Vagina (tissue), 2 donors: ENCODE measurements at places on chromosomes 5 and 9.
A peak's percentile ranks its signal among the peaks of the same experiment; 100 is the strongest.

- DNase-seq = no peak
These were observed 2.5 kb upstream of the ABO start for GRCh38 chr9:133277467-133277866.

GRCh38 chr5:146884066-146884626, 5.6 kb upstream of the PPP2R2B start:
- no peak for DNase-seq

- no peak for DNase-seq
These were observed 46.5 kb downstream of the TARS1 start for GRCh38 chr5:33487236-33487635.

DNA sequence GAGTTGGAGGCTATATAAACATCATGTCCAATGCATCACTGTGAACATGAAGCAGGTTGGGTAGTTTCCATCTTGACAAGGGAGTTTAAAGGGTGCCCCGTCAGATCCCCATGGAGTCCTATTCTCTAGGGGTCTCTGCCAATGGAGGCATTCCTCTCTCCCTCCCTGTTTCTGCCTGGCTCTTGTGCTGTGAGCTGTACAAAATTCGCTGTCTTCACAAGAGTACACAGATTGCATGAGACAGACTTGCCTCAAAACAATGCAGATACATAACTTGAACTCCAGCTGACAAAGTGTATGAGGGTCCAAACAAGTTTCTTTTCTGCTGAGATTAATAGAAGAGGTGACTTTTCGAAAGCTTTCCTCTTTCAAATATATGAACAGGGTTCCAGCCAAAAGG, 165.2 kb downstream of the SPOCK1 start:
- DNase-seq = no peak

GRCh38 chr5:78430866-78431265, 70.4 kb downstream of the SCAMP1 start:
- DNase-seq = no peak

DNA sequence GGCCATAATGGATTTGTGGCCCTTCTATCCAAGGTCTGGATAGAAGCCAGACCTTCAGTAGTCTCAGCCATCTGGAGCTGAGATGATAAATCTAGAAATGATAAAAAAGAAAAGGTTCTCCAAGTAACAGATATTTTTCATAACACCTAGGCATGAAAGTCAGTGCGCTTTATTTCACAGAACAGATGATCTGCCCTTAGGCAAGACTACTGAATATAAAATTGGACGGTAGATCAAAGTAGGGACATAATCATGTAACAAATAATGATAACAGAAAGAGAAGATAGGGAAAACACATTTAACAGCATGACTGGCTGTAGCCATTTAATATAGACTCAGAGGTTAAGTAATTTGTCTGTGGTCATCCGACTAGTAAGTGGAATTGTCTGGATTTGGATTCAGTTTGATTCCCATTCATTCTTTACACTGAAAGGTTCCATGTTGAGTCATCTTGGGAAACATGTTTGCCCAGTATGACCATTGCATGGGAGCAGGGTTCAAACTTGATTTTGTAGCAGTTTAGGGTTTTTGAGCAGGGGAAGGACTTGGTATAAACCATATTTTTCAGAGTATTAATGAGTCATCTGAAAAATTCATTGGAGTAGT, 4.1 kb upstream of the CAVIN4 start:
- no peak for DNase-seq

- no peak for DNase-seq
These were observed 157.4 kb downstream of the MUSK start for GRCh38 chr9:110825950-110826349.

GRCh38 chr9:9747787-9748186, 865.0 kb downstream of the PTPRD start:
- no peak for DNase-seq

DNA sequence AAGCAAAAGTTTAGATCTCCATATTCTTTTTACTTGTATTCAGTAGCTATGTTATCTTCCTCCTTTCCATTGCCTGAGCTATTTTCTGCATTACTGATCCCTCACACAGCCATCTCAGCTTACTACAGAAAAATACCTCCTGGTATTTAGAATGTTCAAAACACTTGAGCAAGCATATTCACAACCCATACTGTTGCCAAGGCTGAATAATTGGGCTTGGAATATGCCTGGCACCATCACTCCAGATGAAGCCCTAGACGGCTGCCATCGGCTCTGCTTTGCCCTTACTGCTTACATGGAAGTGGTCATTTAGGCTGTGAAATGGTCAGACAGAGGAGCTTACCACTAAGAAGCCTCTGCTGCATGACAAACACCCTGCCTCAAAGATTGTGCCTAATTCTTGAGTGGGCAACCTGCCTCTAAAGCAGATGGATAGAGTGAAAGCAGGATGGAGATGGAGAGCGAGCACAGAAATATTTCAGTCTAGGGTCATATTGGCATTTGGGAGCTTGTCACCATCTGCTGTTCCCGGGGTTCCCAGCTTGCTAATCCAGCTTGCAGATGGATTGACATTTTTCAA, 92.5 kb upstream of the TAS2R1 start:
- DNase-seq = no peak

DNA sequence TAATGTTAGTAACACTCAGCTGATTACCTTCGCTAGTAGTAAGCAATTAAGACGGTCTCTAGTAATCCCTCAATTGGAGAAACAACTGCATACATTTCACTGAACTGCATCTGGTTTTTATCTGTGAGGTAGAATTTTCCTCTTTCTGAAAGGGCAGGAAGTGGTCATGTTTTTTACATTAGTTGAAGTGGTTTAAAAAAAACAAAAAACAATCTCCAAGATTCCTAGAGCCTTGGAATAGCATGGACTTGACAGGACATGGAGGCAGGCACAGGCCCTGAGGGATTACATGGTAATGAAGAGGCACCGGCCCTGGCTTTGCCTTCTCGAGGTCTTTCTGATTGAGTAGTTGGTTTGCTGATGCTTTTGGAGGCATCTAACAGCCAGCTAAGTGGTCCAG, 25.8 kb downstream of the THBS4 start:
- DNase-seq = no peak

GRCh38 chr9:4690144-4690543, 10.8 kb downstream of the CDC37L1 start:
- DNase-seq = no peak

DNA sequence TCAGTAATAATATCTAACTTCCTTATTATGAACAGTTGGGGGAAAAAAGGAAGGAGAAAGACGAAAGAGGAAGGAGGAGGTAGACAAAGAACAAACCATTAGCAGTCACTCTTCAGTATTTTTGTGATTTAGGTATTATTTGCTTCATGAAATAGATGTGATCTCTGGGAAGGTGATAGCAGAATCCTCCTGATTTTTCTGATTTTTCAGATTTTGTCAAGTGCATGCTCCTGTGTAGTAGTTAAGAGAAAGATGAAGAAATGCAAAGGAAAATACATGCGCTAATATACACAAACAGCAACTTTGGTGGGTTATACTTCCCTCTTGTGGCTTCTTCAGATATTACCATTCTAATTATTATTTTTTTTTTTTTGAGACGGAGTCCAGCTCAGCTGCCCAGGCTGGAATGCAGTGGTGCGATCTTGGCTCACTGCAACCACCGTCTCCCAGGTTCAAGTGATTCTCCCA, 31.6 kb downstream of the LMNB1 start:
- no peak for DNase-seq

DNA sequence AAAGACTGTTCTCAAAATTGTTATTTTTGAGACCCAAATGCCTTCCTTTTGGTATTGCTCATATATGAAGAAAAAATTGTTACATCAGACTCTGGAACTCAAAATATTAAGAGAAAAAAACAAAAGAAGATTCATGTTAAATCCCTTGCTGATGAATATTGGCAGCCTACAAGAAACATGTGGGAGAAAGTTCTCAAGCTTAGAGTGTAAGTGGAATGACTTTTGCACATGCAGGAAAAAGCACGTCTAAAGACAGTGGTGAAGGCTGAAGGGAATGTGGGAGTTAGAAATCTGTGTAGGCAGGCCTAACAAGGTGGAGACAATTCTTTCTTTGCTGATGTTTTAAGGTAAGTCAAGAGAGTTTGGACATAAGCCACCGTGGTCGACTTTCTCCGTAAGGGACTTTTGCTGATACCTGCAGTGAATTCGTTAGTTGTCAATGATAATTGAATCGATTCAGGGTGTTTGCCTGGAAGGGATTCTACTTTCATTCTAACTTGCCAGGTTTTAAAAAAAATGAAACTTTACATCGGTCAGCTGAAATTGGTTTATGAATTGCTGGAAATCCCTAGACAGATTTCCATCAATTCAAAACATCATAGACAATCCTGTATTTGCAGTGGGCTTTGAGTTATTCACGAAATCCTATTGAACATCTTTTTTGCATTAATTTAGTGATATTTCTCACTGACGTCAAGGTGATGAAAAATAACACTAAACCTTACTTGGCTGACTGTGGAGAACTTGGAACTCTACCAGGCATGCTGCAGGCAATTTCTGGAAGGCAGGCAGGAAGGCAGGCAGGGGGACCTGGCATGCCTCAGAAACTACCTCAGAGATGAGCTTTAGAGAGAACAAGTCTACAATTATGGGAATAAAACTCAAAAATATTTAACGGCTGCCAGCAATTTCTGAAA, 359.1 kb upstream of the ADAMTSL1 start:
- no peak for DNase-seq

DNA sequence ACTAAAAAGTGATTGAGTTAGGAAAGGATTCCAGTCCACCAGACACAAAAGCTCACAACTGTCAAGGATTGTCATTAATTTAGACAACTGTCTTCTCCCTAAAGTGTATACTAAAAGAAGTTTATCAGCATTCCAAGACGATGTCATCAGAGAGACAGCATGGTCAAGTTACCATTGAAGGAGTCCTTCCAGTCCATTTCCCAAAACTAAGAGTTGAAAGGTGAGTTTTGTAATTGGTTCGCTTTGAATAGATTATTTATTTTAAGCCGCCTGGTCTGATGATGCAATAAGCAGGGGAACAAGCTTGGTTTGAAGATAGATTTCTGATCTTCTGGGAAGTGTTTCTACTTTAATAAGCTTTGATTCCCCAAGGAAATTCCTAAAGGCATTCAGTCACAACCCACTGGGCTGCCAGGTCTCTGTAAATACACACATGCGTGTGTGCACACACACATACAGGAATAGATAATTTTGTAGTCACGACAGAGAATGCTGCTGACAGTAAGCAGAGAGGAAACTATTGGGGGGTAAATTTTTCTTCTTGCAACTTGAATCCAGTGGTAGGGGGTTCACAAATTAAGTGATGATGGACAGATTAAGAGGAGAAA, 234.8 kb downstream of the PIK3R1 start:
- DNase-seq = no peak

DNA sequence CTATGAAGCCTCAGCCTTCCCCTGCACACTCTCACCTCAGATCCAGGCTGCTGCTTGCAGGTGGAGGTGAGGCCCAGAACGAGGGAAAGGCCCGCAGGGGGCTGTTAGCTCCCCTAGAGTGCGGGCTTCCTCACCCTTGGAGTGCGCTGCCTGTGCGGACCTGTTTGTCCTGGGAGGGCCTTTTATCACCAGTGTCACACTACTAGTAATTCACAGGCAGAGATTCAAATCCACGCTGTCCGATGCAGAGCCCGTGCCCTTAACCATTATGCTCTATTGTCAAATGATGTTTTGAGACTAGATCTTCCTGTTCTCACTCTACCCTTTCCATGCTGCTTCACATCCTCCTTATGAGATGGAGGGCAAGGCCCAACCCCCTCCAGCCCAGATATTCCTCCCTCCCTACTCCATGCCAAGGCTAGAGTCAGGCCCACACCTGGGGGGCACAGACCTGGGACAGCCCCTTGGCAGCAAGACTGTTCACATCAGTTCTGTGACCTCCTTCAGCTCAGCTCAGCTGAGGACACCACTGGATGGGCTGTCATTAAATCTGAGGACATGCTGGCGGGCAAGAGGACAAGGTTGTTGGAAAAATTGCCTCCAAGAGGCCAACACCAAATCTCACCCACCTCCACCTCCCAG, 112.8 kb upstream of the SPOCK1 start:
- DNase-seq = peak; percentile 69

DNA sequence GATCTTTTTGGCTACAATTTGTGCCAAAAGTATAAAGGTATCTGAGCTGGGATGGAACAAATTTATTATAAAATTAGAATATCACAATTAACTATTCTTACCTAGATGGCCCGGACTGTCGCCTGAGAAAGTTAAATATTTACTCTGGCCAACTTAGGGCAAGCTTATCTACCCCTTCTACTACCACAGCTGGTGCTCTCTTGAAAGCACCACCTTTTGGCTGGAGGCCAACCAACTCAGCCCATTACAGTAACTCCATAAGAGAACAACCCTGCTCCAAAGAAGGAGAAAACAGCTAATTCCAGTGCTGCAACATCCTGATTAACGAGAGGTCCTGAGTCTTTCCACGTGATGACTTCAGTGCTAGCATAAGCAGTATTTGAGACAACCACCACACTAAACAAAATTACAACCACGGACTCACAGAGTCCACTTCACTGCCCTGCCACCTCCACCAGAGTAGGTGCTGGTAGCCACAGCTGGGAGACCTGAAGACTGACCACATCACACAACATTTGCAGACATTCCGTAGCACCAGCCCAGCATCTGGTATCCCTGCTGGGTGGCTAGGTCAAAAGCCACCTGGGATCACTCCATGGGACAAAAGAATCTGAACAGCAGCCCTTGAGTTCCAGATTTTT, 43.2 kb downstream of the RGMB start:
- DNase-seq = no peak

- DNase-seq = no peak
These were observed 21.0 kb downstream of the C5orf15 start for GRCh38 chr5:133947431-133947841.

- no peak for DNase-seq
These were observed 113.0 kb downstream of the TRIM32 start for GRCh38 chr9:116800074-116800473.

DNA sequence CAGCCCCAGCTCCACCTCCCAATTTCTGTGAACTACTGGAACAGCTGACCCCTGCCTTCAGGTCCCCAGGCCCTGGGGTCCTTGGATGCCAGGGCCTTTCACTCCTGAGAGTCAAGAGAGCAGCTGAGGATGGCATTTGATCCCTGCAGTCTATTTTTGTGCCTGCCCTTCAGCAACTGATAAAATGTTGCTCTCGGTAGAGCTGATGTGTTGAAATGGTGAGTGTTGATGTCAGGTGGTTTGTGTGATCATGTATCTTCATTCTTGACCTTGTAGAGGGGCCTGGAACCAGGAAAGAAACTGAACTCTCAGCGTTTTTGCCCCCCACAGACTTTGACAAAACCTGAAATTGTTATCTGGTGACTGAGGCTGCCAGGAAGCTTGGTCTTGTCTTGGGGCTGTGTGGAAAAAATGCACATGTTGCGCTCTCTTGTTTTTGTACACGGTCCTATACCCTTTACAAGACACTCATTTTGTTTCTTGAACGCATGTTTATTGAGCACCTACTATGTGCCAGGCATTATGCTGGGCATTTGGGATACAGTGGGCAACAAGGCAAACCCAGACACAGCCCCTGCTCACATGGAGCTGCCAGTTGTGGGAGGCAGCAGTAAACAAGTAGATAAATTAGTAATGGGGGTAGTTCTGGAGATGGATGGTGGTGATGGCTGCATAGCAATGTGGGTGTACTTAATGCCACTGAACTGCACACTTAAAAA, 78.3 kb downstream of the PPARGC1B start:
- DNase-seq = no peak

- DNase-seq = no peak
These were observed 47.8 kb downstream of the C9orf57 start for GRCh38 chr9:72012646-72013045.

GRCh38 chr5:118052503-118052902, 935.8 kb downstream of the DTWD2 start:
- no peak for DNase-seq
